Activated T-helper 1 cell treated with Interleukin-2 at 50 U/mL for 16 hours (primary cell): ENCODE measurements at places on chromosomes 4 and X.
A peak's percentile ranks its signal among the peaks of the same experiment; 100 is the strongest.

GRCh38 chr4:54976031-54976430 lies 149.4 kb downstream of the KDR start:
- no peak for DNase-seq

- no peak for DNase-seq
These were observed 5.0 kb upstream of the MMAA start for GRCh38 chr4:145614233-145614610.

DNA sequence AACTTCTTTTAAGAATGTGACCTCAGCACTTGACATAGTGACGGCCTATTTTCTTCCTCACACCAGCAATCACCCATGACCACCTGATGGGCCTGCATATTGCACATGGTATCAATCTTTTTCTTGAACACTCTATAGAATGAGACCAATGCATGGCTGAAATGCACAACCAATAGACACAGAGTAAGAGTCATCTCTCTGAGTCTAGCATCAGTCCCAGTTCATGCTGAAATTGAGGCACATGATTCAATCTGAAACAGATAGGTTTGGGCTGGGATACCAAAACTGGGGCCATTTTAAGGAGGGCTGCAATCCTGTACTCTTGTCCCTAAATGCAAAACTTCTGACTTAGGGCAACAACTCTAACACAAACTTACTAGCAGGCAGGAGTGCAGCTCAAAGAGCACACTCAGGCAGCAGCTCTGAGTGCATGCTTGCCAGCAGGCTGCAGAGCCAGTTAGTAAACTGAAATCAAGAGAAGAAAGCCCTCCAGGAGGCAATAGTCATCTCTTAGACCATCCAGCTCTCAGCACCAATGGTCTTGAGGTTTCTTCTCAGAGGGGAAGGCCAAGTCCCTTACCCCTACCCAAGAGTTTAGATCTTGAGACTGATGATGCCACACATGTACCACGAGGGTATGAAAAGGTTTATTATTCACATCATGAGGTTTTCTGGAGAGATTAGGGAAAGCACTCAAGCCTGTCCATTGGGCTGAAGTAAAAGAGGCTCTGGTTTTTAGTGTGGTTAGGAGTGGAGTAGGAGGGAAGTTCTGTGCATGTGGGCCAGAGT lies 24.7 kb upstream of the GPR101 start:
- DNase-seq: no peak

- no peak for DNase-seq
These were observed 45.2 kb downstream of the ADD1 start for GRCh38 chr4:2888886-2889285.

- DNase-seq: no peak
These were observed 668 bp upstream of the PTCHD1 start for GRCh38 chrX:23333842-23334520.

DNA sequence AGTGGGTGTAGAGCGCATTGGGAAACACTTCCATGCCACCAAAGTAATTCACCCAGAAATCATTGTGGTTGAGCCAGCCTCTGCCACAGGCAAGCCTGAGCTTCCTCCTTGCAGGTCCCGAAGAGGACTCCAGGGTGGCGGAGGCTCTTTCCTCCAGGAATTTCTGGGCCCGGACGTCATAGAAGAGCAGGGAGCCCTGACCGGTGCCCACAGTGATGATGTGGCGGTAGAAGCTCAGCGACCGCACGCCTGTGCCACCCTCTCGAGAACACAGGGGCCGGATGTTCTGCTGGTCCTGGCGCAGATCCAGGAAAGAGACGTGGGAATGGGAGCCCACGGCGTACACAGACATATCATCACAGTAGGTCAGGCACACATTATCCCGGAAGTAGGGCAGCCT lies 1.3 kb downstream of the DCAF12L1 start:
- DNase-seq: no peak

DNA sequence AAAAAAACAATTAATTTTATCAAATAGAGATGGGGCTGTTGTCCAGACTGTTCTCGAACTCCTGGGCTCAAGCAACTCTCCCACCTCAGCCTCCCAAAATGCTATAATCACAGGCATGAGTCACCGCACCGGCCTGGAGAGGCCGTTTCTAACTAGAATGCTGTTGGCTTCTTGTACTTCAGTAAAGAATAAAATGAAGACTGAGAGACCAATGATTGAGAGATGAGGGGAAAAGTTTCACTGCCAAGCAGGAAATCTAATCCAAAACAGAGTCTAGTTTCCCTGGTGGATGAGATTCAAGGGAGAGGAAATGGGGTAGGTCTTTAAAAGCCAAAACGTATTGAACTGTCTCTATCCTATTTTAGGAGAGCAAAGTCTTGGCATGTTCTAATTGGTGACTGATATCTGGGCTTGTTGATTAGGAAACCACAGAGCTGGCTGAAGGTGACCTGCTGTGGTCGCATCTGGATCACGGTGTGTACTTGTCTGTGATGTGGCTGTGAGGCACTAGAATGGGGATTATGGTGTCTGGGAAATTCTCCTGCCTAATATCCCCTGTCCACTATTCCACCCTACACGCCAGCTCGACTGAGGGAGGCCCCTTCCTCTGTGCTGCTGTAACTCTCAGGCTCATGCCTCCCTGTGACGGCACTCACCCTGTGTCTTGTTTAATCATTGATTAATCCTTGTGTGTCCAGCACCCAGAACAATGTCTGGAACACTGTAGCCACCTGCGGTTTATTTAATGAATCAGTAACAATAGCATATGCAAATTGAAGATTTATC lies 15.0 kb upstream of the TRIM2 start:
- DNase-seq: no peak

- no peak for DNase-seq
These were observed 184.3 kb upstream of the TACR3 start for GRCh38 chr4:103904123-103904522.

GRCh38 chrX:153932220-153932915 lies 2.5 kb downstream of the NAA10 start:
- no peak for DNase-seq

DNA sequence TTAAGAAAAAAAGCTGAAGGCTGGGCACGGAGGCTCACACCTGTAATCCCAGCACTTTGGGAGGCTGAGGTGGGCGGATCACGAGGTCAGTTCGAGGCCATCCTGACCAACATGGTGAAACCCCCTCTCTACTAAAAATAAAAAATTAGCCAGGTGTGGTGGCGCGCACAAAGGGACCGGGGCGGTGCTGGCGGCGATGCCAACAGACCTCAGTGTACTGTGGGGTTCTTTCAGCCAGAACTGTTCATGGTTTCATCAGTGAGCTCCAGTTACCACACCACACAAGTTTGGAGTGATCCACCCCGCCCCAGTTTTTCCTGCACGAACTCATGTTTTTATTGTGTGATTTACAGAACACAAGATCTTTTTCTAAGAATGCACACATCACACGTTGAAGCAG lies 21.2 kb upstream of the IRAK1 start:
- no peak for DNase-seq

GRCh38 chr4:92968556-92968955 lies 664.8 kb downstream of the GRID2 start:
- DNase-seq: no peak

DNA sequence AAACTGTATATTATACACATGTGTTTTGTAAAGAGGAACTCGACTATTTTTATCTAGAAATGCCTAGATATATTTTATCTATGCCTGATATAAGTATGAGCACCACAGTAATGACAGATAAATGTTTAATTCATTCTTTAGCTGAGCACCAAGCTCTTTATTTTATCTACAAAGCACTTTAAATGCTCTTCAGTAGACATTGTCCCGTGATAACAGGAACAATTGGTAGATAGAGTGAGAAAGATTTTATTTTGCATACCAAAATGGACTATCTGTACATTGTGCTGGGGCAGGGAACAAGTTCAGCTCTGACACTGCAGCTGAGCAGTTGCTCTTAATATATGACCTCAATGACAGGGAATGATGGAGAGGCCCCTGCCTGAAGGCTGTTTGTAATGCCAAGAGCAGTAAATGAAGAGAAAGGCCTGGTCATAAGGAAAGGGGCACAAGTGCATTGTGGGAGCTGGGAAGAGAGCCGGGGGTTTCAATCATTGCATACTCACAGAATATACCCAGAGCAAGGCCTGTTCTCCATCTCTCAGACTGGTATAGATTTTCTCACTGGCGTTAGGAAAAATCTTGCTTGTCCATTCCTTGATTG lies 57.3 kb downstream of the SEPTIN11 start:
- DNase-seq: no peak

DNA sequence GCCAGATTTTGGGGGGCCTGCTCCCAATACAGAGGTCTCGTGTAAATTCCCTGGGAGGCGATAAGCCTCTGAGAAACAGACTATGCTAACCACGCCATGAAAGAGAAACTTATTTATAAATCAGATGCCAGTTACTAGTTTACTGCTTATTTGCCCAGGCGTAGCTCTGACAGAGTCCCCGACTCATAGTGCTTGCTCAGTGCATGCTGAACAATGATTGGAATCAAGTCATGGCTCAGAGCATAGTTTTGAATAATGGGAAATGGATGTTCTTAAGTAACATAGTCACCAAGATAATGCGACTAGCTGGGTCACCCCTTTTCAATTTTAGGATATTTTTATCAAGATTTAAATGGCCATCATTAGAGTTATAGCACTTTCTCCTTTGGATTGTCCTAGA lies 39.9 kb downstream of the HTT start:
- no peak for DNase-seq

- no peak for DNase-seq
These were observed 25.2 kb upstream of the GK start for GRCh38 chrX:30627818-30628652.

DNA sequence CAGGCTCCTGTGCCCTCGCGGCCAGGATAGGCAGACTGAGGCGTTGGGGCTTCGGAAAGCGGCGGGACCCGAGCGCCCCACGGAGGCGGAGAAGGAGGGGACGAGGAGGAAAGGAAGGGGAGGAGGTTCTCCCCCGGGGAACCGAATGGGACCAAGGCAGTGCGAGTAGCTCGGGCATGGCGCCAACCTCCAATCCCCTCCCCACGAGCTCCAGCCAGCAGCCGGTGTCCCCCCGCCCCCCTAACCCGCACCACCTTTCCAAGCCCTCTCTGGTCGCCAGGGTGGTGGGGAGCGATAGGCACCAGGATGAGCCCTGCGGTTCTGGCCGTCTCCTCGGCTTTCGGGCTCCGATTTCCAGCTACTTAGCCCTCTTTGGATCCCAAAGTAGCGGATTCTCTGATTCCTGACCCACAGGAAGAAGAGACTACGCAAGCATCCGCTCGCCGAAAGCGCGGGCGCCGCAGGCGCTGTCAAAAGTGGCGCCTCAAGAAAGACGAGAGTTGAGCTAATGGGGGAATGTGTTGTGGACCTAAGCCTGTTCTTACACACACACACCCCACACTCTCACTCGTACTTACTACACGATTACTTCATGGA lies 15.2 kb upstream of the ZIC3 start:
- DNase-seq: no peak

DNA sequence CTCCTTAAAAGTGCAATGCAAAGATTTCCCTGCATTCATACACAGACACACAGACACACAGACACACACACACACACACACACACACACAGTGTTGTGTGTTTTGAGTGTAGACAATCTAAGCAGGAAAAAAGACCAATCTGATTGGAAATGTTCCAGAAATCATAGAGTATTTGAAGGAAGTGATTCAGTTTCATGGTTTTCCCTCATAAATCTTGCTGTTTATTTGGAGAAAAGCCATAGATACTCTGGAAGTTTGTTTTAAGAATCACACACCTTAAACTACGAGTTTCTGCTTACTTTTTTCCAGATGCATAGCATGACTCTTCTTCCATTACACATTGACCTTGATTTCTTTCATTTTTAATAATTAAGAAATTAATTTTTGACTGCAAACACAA lies 298.5 kb upstream of the BMP3 start:
- no peak for DNase-seq

- no peak for DNase-seq
These were observed 292.5 kb downstream of the USP46 start for GRCh38 chr4:52366621-52367020.

DNA sequence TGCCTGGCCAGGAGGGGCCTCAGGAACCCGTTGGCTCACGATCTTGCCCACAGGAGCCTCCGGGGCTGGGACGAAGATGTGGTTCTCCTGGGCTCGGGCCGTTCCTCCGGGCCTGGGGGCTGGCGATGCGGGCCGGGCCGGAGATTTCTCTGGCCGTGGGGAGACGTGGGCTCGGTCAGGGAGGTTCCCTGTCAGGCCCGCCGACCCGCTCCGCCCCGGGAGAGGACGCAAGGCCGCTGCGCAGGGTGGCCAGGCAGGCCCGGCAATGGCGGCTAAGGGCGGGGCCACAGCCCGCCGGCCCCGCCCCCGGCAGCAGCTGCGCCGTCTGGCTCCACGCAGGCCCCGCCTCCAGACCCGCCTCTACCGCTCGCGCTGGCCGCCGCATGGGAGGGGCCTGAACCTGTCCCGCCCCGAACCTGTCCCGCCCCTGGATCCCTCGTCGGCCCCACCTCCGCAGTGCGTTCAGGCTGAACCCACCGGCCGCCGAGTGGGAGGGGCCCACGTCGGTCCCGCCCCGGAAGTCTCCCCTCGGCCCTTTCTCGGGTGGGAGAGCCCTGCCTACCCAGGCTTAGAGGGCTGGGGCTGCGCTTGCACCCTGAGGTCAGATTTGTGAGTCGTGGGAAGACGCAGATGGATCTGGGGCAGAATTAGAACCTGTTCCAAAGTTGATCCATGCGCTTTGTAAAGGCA lies at the start of gene FAM3A:
TSS of gene FAM3A (minus strand) at position 267 of the 690 bp plus-strand sequence. CDS start 460 bp downstream, outside the sequence.
- DNase-seq: peak; percentile 88

DNA sequence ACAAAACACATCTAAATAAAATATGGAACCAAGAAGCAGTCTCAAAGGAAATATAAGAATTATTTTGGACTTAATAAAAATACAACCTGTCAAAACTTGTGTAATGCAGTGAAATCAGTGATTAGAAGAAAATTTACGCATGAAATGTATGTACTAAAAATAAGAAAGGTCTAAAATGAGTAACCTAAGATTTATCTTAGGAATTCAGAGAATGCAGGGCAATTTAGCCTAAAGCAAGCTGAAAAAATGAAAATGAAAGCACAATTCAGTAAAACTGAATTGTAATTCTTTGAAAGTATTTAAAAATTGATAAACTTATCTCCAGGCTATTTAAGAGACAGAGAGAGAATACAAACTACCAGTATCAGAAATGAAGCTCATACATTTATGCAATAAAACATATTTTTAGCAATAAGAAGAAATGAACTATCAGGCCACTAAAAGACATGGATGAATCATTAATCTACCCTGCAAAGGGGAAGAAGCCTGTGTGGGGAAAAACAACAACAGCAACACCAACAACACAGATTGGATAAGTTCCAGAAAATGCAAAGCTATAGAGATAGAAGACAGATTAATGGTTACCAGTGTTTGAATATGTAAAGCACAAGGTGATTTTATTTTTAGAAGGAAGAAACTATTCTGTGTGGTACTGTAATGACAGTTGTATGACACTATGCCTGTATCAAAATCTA lies 442.0 kb upstream of the ADGRL3 start:
- no peak for DNase-seq

- no peak for DNase-seq
These were observed 1.2 kb downstream of the SH3D19 start for GRCh38 chr4:151324124-151324751.

DNA sequence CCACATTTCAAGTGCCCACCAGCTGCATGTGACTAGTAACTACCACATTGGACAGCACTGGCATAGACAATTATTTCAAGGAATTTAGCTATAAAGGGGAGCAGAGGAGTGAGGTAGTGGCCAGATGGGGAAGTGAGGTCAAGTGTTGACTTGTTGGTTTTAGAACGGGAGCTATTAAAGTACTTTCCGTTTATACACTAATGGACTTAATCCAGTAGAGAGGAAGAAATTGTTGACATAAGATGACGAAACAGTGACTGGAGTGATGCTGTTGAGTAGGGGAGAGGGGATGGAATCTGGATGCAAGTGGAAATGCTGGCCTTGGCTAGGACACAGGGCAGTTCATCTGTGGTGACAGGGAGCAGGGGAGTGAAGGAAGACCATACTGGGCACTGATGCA lies 154.4 kb downstream of the AMMECR1 start:
- no peak for DNase-seq

- DNase-seq: no peak
These were observed 456.4 kb upstream of the HTR2C start for GRCh38 chrX:114127411-114128025.
